T-helper 17 cell (primary cell): ENCODE measurements at places on chromosomes 5 and 9.

DNA sequence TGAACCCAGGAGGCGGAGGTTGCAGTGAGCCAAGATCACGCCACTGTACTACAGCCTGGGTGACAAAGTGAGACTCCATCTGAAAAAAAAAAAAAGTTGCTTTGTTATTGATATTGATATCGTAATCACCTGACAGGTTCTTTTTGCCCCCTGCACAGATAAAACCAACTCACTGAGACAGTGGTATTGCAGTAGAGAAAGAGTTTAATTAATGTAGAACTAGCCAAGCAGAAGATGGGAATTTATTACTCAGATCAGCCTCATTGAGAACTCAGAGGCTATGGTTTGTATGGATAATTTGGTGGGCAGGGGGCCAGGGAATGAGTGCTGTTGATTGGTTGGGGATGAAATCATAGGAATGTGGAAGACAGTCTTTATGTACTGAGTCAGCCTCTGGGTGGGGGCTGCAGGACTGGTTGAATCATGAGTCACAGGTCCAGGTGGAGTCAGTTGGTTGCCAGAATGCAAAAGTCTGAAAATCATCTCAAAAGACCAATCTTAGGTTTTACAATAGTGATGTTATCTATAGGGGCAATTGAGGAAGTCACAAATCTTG is 35.8 kb upstream of the MEGF10 start:
- DNase-seq = no peak

GRCh38 chr9:23447166-23447565 is 378.9 kb downstream of the ELAVL2 start:
- DNase-seq = no peak

DNA sequence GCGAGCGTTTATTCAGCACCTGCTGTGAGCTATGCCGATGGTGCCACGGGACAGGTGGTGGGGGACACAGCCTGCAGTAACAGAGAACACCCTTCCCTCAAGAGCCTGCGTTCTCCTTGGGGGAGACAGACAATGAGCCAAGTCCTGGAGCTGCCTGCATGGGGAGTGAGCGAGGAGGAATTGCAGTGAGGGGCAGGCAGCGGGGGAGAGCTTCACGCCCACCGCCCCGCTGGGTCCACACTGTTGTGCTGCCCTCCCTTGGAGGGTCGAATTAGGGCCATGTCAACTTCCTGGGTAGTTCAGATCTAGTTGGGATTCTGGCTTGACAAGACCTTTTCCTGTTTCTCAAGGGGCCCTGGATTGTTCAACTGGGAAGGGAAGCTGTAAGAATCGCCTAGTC is 55.5 kb upstream of the N4BP3 start:
- DNase-seq = no peak

DNA sequence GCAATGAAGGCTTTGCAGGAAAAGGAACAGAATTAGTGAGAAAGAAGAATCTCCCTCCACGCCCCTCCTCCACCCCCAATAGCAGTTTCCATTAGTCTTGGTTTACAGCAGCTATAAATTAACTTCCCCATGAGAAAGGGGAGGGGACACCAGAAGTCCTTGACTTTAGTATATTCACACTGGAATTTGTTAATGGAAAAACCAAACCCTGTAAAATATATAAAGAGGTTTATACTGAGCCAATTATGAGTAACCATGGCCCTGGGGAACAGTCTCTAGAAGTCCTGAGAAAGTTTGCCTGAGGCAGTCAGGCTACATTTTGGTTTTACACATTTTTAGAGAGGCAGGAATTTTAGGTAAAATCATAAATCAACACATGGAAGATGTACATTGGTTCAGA is 88.5 kb downstream of the ALDH1A1 start:
- no peak for DNase-seq

DNA sequence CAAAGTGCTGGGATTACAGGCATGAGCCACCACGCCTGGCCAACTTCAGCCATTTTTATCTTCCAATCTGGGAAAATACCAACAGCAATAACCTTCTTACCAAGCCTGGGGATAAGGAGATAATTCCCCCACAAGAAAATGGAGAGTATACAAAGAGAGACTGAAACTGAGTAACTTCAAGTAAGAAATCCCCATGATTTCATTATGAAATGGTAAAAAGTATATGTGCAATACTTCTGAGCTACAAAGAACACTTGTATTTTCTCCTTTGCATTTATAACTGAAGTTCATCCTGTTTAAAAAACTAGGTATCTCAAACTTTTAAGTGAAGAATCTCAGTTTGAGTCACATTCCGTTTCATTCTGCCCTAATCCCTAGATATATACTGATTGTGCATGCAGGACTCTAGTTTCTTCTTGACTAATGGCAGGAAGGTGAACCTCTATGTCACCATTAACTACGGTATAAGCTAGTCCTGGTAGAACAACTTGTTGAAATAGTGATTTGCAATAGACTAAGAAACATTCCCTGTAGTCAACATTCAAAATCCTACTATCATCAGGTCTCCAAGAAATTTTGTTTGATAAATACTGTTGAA is 2071.4 kb downstream of the MAT2B start:
- DNase-seq = no peak

DNA sequence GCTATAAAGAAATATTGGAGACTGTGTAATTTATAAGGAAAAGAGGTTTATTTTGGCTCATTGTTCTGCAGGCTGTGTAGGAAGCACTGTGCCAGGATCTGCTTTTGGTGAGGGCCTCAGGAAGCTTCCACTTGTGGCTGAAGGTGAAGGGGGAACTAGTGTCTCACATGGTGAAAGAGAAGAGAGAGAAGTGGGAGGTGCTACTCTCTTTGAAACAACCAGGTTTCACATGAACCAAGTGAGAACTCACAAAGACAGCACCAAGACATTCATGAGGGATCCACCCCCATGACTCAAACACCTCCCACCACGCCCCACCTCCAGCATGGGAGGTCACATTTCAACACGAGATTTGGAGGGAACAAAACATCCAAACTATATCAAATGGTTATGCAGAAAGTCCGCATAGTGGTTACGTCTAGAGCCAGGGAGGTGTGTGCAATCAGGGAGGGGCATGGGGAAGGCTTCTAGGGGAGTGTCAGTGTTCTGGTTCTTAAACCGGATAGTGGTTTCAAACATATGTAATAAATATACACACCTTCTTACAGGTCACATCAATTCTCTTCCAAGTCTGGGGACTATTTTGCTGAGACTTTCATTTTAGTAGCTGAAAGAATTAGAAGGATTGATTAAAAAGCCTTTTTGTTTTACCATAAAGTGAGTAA is 113.0 kb downstream of the TRIO start:
- no peak for DNase-seq

DNA sequence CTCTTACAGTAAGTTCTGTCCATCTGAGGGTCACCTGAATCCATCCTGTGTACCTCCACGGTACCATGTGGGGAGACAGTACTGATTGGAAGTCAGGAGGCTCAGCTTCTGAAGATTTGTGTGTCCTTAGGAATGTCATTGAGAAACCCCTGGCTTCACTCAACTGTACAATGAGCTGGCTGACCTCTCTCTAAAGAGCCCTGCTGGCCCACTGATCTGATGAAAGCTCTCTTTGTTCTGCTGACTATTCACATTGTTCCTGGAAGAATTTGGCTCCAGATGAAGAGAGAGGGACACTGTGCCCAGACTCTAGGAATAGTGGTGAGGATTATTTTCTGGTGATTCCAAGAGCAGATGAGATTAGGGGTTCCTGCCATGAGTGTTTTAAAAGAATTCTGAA is 141.2 kb downstream of the LURAP1L start:
- no peak for DNase-seq

DNA sequence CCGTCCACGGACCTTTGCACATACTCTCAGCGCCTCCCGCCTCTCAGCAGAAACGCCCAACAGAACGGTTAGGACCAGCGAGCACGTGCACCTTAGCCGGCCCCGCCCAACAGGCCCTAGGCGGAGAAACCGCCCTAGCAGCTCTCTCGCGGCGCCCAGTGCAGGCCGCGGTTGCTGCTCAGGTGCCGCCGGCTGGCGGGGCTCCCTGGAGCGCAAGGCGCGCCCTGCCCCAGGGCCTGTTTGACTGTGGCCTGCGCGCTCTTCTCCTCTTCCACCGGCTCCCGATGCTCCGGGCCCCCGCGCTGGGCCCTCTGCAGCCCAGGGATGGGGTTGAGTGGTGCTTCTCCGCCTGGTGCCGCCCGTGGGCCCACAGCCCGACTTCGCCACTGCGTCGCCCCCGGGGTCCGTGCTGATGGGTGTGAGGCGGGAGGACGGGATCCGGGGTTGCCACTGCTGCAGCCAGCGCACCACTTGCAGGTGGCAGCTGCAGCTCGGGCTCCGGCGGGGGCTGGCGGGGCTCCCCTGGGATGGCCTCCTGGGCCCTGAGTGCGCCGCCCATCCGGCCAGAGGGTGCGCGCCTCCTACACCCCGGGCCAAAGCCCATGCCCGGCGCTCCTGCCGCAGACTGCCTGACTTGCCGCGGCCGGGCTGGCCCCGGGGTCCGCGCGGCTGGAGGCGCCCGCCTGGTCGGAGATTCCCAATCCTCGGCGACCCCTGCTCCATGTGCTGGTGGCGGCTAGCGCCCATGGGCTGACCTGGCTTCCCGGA is 1889.4 kb upstream of the CDH9 start:
- no peak for DNase-seq

DNA sequence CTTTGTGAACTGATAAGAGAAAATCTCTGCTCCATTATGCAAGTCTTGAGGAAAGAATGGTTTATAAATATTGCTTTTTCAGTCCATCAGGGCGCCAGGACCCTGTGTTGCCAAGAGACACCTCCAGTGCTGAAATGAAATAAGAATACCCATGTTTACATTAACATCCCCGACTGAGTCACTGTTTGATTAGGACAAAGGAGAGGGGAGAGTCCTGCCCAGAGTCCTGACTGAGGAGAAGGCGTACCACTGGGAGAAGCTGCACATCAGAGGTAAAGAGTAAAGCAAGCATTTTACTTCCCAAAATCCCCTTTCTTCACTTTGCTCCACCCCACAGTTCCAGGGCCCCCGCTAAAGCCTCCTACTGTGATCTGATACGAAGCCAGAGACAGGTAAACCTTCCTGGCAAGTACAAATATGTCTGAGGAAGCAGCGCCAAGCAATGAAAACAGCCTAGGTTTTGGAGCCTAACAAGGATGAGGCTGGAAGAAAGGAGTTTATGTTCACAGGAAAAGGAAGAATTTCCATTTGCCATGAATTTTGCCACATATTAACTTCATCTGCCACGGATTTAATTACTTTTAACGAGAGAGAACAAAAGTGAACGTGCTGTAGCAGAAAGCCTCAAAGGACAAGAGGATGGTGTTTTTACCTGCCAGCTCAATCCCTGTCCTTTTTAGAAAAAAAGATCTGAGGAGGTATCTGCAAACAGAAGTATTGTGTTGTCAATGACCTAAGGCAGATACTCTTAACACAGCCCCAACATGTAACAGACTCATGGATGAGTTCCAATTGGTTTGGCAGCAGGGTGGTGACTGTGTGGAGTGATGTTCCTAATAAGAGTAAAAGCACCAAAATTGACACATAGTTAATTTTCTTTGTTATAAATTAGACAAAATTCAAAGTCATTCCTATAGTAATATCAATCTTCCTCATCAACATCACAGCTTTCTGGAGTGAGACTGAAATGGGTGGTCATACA is 209.4 kb upstream of the TLE4 start:
- DNase-seq = no peak

- no peak for DNase-seq
Measured at GRCh38 chr9:74683322-74683721, 186.2 kb downstream of the RORB start.

DNA sequence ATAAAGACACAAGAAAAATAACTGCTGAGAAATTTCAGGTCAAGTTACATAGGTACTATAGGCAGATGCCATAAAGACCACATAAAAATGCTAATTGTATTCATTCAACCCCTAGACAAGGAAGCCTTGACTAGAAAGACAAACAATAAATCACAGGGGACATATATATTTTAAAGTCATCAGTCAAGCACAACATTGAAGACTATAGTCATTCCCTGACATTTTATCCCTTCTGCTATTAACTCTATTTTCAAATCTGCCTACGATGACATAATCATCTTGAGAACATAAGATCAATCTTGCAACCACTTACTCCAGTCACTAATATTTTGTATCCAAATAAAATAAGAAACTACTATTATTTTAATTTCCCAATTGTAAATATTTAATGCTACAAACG is 38.3 kb downstream of the FAM13B start:
- DNase-seq = no peak

DNA sequence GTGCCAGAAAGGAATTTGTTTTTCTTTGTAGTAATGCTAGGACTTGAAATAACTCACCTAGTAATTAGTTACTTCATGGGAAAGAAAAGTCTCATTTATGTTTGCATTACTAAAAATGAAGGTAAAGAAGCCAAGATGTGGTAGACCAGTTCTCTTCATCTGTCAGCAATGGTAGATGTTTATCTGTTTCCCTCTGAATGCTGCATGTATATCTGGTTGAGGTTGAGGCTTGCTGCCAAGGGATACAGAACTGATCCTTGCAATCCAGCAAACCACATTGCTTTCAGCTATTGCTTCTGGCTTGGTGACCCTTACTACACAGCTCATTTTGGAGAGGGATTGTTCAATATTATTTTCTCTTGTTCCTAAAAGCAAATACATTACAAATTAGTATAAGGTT is 73.6 kb downstream of the ZNF474 start:
- DNase-seq = no peak

DNA sequence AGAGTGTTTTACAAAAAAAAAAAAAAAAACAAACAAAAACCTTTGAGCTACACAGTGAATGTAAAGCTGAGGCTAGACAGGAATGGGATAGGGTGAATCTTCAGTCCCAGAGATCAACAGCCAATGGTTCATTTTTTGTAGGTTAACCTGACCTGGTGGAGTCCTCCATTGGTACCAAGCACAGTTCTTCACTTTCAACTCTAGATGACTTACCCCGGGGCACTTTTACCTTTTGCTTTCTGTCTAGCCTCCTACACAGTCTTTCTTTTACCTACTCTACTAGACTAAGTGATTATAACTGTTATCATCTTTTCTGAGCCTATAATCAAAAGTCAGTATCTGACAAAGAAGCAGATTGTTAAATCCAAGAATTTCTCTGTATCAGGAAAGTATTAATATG is 50.9 kb downstream of the ANXA2R start:
- DNase-seq = no peak

- no peak for DNase-seq
Measured at GRCh38 chr5:37448941-37449340, 69.8 kb downstream of the WDR70 start.

GRCh38 chr5:73394610-73395009 is 54.0 kb downstream of the FOXD1 start:
- DNase-seq = no peak
